ENCODE measurements at places on chromosomes 3 and 15.

DNA sequence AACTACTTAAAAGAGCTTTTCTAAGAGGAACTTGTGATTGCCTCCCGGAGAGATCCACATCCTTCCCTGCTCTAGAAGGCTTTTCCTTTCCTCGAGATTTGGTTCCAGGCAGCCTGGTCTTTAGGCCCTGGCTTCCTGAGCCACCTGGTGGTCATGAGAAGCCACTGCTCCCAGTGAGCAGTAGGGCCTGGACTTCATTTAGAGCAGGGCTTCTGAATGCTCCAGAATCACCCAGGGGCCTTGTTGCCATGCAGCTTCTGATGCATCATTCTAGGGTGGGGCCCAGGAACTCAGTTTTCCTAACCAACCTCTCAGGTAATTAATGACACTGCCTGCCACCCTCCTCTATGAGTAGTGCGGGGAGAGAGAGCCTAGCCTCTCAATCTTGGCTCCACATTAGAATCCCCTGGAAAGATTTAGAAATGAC lies 29.6 kb downstream of the PSMD6 start:
- DNase-seq, result peak; percentile 46

DNA sequence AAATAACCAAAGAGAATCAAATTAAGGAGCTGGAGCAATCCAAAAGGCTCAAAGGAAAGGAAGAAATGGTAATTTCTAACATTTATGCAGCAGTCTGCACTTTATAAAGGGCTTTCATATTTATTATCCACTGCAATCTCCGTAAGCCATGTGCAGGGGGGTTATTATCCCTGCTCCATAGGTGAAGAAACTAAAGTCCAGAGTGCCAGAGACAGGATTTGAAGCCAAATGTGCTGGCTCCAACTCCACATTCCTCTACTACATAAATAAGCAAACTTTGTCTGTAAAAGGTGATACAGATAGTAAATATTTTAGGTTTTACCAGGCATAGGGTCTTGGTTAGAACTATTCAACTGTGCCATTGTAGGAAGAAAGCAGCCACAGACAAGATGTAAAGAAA lies 221.4 kb downstream of the MINAR1 start:
- DNase-seq, result no peak

GRCh38 chr3:3778641-3779270 lies 20.5 kb upstream of the LRRN1 start:
- no peak for DNase-seq

GRCh38 chr3:77373619-77374018 lies 333.7 kb downstream of the ROBO2 start:
- DNase-seq, result no peak

- DNase-seq, result no peak
Measured at GRCh38 chr3:138351151-138351550, 2.8 kb downstream of the MRAS start.

GRCh38 chr3:59774634-59775033 lies 724.8 kb upstream of the CFAP20DC start:
- peak; percentile 74 for DNase-seq

DNA sequence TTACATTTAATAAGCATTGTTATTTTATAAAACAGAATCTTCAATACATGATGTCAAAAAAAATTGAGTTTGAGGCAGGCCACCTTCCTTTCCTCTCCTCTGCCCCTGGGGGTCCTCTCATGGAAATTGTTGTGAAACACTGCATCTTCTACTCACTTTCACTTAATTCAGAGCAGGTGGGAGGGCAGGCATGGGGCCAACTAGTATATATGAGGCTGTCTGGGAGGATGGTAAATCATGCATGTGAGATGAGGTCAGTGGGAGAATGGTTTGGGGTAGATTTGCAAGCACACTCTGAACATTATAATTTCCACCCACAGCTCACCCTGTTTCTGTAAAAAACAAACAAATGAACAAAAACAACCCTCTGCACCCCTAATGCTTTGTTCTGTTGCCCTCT lies 10.4 kb upstream of the CCDC14 start:
- no peak for DNase-seq

GRCh38 chr15:99478977-99479376 lies 86.8 kb upstream of the MEF2A start:
- DNase-seq, result no peak

- no peak for DNase-seq
Measured at GRCh38 chr3:116238846-116239565, 206.3 kb downstream of the LSAMP start.

DNA sequence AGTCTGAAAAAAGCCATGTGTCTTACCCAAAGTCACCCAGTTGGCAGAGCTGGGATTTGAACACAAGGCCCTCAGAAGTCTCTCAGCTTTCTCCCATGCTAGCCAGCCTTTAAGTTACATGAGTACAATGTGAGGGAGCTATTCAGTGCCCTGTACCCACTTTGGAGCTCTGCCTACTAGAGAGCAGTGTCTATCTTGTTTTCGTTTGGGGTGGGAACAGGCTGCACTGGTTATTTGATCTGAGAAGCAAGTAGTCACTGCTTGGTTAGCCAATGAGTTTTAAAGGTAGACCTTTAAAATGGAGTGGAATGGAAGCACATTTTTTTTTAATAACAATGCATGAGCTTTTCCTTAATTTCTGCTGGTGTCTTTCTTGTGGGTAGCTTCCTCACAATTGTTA lies 231.1 kb upstream of the BHLHE40 start:
- DNase-seq, result no peak

- no peak for DNase-seq
Measured at GRCh38 chr3:173886-174285, 22.7 kb upstream of the CHL1 start.

DNA sequence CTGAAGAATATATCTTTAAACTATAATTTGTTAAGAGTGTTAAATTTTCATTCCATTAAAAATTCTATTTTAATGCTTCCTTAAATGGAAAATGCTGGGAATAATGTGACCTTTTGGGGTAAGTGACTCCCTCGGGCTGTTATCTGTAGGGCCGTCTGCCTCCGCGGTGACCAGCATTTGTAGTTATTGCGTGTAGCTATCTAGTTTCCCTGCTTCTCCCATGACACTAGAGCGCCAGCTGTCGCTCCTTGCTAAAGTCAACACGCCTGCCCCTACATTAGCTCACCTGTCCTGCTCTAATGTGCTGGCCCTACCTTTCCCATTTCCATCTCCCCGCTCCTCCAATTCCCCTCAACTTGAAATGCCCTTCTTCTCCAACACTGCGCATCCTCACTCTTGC lies 12.4 kb upstream of the CHRM5 start:
- DNase-seq, result no peak

- DNase-seq, result no peak
Measured at GRCh38 chr3:52277071-52277964, 1.1 kb downstream of the WDR82 start.
